Sigmoid colon (tissue), 7 donors: ENCODE measurements at places on chromosomes 5 and 9. TPM values are rescaled to one million over a fixed set of nuclear protein-coding genes. Genes with fewer than 3 reads are reported as not detected.

Gene IGFBPL1
- total RNA-seq: not detected

DNA sequence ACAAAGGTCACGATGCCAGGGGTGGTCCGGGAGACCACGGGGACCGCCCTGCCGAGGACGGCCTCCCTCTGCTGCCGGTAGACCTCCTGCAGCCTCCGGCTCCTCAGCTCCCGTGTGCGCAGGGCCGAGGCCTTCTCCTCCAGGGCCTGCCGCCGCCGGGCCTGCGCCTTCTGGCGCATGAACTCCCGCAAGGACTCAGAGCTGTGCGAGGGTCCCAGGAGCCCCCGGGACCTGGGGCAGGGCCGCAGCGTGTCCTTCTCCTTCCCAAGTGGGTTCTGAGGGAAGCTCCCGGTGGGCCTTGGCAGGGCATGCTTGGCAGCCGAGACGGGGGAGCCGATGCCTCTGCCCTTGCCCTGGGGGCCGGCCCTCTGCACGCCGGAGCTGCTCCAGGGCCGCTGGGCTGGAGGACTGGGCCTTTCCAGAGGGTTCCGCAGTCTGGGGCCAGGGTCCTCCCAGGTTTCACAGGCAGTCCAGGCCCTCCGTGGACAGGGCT, 13.3 kb downstream of the CCDC187 start:
- no peak overlapping the region for H3K4me3 ChIP-seq
- no peak for DNase-seq
- no peak overlapping the region for H3K27ac ChIP-seq
- H3K27me3 ChIP-seq: no peaks in the 10 kb centered on the region
- H3K36me3 ChIP-seq: no peaks in the 10 kb centered on the region

GRCh38 chr5:347712-348284, 26.3 kb downstream of the AHRR start:
- no peak overlapping the region for H3K4me3 ChIP-seq
- H3K36me3 ChIP-seq: no peaks in the 10 kb centered on the region
- H3K27me3 ChIP-seq: no peaks in the 10 kb centered on the region
- no peak for DNase-seq

Gene ZNF366
- 1.8 TPM for total RNA-seq

DNA sequence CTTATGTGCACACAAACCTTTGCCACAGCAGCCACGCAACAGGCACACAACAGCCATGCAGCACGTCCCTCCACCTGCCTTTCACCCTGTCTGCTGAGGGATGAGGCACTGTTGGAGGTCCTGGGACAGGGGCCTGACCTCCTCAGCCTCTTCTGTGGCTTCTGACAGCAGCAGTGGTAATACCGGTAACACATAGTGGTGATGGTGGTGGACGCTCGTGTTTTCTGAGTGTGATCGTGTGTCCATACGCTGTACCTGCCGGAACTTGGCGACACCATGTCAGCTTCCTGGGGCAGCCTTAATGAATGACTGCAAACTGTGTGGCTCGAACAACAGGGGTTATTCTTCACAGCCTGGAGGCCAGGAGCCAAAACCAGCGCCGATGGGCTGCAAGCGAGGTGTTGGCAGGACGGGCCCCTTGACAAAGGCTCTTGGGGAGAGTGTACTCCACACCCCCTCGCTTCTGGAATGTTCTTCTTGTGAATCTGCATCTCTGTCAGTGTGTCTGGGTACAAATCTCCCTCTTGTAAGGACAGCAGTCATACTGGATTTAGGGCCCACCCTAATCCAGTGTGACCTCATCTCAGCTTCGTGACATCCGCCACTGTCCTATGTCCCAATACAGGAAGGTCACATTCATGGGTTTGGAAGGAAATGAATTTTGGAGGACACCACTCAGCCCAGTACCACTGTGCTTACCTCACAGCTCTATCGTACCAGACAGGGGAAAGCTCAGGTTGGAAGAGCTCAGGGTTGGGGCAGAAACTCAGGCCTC, 55.3 kb upstream of the EXOC3 start:
- H3K27me3 ChIP-seq: peaks cover 14% of the 10 kb centered on the region
- no peaks in the 10 kb centered on the region for H3K36me3 ChIP-seq
- no peaks in the 10 kb centered on the region for H3K4me1 ChIP-seq
- no peak overlapping the region for H3K4me3 ChIP-seq
- DNase-seq: no peak

DNA sequence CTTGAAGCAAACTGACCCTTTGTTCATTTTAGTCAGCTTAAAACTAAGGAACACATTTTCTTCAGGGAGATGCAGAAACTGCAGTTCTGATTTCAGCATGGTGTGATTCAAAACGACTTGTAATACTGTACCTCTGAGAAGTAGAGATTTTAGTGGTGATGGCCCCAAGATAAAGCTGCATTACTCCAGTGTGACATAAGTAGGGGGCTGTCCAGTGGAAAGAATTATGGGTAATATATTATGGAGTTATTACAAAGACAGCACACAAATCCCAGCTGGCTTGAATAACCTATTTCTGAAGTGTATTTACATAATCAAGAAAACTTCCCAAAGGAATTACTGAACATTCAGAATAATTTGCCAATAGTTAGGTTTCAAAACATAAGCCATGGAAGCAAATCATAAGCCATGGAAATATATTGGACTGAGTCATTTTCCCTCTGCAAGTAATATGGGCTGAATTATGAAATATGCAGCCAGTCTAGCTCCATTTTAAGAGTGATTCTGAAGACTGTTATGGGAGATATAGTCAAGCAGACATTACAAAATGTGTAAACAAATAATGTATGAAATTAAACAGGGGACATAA, 133.7 kb upstream of the FBXL17 start:
- H3K36me3 ChIP-seq: no peaks in the 10 kb centered on the region
- DNase-seq: no peak
- H3K27me3 ChIP-seq: no peaks in the 10 kb centered on the region
- no peaks in the 10 kb centered on the region for H3K4me1 ChIP-seq

Gene RASGRF2
- 7.2 TPM for total RNA-seq

- DNase-seq: no peak
- H3K27ac ChIP-seq: no peak overlapping the region
- H3K4me1 ChIP-seq: peaks cover 2% of the 10 kb centered on the region
- no peaks in the 10 kb centered on the region for H3K36me3 ChIP-seq
Measured at GRCh38 chr5:133825631-133826289, 142.7 kb downstream of the C5orf15 start.

GRCh38 chr5:25641124-25641523, 996.3 kb upstream of the CDH10 start:
- H3K27me3 ChIP-seq: no peaks in the 10 kb centered on the region
- no peaks in the 10 kb centered on the region for H3K36me3 ChIP-seq
- no peaks in the 10 kb centered on the region for H3K4me1 ChIP-seq
- no peak overlapping the region for H3K27ac ChIP-seq

Gene F12
- total RNA-seq: 0.83 TPM

Gene SLC4A9
- total RNA-seq: not detected

DNA sequence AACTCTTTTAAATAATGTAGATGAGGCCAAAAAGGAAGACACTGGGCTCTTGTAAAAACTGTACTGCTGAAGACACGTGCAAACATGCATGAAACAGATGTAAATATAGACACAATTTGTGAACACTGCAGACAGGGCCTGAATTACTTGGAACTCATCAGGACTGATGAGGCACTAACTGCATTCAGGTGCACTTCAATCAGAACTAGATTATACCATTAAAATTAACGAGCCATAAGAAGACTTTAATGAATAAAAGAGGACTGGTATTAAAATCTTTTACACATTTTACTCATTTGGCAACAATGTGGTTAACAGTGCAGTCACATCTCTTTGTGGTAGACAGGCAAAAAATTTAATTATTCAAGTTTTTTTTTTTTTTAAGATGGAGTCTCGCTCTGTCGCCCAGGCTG, 13.4 kb upstream of the ZCCHC9 start:
- H3K4me1 ChIP-seq: no peaks in the 10 kb centered on the region
- no peak for DNase-seq
- no peak overlapping the region for H3K4me3 ChIP-seq
- H3K27me3 ChIP-seq: no peaks in the 10 kb centered on the region

- H3K4me1 ChIP-seq: peaks cover 50% of the 10 kb centered on the region
- no peak for DNase-seq
- no peak overlapping the region for H3K4me3 ChIP-seq
- no peak overlapping the region for H3K27ac ChIP-seq
- peaks cover 100% of the 10 kb centered on the region for H3K27me3 ChIP-seq
- H3K36me3 ChIP-seq: no peaks in the 10 kb centered on the region
Measured at GRCh38 chr5:135036405-135036804, 2.4 kb upstream of the PITX1 start.

GRCh38 chr5:126460977-126461376, 37.8 kb downstream of the GRAMD2B start:
- peaks cover 19% of the 10 kb centered on the region for H3K4me1 ChIP-seq
- DNase-seq: no peak
- H3K36me3 ChIP-seq: no peaks in the 10 kb centered on the region
- H3K27ac ChIP-seq: no peak overlapping the region
